Mesendoderm (in vitro differentiated cells): ENCODE measurements at places on chromosomes 4 and X.

- DNase-seq = no peak
Measured at GRCh38 chr4:92433272-92433758, 129.5 kb downstream of the GRID2 start.

- DNase-seq = peak; percentile 88
Measured at GRCh38 chr4:173218411-173219125, 50.0 kb downstream of the GALNT7 start.

DNA sequence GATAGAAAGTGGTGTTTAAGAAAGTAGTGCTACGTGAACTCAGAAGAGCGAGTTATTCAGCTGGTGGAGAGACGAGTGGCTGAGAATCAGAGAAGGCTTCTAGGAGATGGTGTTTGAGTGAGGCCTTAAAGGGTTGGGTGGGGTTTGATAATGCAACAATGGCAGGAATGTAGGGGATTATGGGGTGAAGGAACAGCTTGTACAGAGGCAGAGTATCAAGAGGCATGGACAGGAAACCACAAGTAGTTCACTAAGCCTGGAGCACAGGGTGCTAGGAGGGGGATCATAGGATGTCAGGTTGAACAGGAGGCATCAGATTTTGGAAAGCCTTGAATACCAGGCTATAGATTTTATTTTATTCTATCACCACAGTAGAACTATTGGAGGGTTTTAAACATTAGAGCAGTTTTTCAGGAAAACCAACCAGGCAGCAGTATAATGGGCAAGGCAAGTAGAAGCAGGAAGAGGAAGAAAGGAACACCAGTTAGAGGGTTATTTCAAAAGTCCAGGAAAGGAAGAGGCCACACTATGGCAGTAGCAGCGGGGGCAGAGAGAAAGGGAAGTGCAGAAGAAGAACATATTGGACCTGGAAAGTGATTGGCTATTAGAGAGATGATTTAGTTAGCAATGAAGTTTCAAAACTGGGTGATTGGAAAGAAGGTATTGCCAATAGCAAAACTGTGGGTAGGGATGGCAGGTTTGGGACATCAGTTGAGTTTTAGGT is 99.2 kb downstream of the DOCK11 start:
- no peak for DNase-seq

DNA sequence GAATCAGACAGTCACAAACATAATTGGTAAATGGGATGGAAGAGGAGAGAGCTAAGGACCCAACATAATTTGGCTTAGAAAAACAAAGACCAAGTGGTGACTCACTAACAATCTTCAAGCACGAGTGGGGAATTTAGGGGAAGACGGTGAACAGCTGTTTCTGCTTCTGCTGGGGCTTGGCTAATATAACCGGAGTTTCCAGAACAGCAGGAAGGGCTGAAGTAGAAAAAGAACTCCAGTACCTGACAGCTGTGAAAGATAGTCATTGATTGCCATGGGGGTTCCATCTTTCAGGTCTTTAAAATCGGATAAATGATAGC is 290.9 kb upstream of the LDB2 start:
- DNase-seq = no peak
